ENCODE measurements at places on chromosomes 3 and 15.

GRCh38 chr15:51185213-51186159 lies 90.8 kb upstream of the TNFAIP8L3 start:
- DNase-seq: no peak

- no peak for DNase-seq
Observed at GRCh38 chr3:196643761-196644160, 4.3 kb downstream of the NRROS start.

- DNase-seq: no peak
Observed at GRCh38 chr15:66881173-66881905, 179.3 kb downstream of the SMAD6 start.

- no peak for DNase-seq
Observed at GRCh38 chr15:34812369-34812768, 17.0 kb upstream of the ACTC1 start.

GRCh38 chr3:197132916-197133530 lies 103.4 kb upstream of the MELTF start:
- DNase-seq: no peak

- DNase-seq: no peak
Observed at GRCh38 chr15:72105111-72105510, 12.8 kb downstream of the MYO9A start.

DNA sequence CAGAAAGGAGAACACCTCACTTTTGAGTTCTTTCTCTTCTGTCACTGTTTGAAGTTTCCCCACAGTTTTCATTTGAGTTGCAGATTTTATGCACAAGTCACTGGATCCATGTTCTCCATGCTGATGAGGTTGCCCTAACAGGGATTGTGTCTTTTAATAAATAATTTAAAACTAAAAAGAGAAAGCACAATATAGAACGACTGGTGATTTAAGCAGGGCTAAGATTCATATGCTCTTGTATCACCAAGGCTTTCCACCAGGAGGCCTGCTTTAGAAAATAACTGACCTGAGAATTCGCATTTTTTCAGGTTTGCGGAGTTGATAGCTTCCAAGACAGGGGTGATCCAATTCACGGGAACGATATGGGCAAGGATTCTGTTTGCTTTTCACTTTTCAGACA lies 252.0 kb upstream of the VEPH1 start:
- no peak for DNase-seq

- peak; percentile 86 for DNase-seq
Observed at GRCh38 chr3:18223571-18223970, 201.6 kb downstream of the SATB1 start.

DNA sequence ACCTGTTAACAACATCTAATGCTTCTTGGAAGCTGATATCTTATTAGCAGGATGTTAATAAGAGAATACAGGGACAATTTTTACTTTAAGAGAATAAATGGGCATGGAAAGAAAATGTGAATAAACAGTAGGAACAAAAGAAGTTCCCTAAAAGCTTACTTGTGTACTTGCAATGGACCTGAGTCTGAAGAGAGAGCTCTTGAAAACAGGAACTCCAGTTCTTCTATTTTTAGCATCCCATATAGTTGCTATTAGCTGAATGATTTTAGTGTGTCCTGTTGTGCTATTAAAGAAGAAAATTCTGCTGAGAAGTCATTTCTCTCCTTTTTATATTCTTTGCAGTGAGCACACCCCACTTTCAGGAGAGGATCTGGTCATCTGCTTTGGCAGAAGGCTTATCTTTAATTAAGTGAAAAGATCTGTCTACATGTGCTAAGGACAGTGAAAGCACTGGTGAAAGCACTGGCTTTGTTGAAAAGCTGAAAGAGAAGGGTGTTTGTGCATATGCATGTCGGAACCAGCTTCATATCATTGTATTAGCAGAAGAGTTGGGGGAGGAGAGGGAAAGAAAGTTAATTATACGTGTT lies 1.4 kb upstream of the ST3GAL6 start:
- DNase-seq: no peak

GRCh38 chr3:123642957-123643330 lies 58.1 kb upstream of the HACD2 start:
- no peak for DNase-seq

DNA sequence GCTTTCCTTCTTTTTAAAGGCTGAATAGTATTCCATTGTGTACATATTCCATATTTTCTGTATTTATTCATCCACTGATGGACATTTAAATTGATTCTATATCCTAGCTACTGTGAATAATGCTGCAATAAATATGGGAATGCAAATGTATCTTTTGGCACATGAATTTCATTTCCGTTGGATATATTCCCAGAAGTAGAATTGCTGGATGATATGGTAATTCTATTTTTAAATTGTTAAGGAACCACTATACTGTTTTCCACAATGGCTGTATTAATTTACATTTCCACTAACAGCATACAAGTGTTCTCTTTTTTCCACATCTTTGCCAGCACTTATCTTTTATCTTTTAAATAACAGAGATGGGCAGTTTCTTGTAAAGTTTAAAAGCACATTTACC lies 302.7 kb downstream of the CTNNB1 start:
- no peak for DNase-seq

GRCh38 chr15:64443016-64443415 lies 17.4 kb upstream of the ZNF609 start:
- DNase-seq: no peak

GRCh38 chr15:78244893-78245292 lies 10.5 kb upstream of the ACSBG1 start:
- no peak for DNase-seq

GRCh38 chr3:63565220-63565619 lies 87.3 kb upstream of the SNTN start:
- DNase-seq: no peak

GRCh38 chr3:57961828-57962447 lies 46.3 kb upstream of the FLNB start:
- peak; percentile 27 for DNase-seq

DNA sequence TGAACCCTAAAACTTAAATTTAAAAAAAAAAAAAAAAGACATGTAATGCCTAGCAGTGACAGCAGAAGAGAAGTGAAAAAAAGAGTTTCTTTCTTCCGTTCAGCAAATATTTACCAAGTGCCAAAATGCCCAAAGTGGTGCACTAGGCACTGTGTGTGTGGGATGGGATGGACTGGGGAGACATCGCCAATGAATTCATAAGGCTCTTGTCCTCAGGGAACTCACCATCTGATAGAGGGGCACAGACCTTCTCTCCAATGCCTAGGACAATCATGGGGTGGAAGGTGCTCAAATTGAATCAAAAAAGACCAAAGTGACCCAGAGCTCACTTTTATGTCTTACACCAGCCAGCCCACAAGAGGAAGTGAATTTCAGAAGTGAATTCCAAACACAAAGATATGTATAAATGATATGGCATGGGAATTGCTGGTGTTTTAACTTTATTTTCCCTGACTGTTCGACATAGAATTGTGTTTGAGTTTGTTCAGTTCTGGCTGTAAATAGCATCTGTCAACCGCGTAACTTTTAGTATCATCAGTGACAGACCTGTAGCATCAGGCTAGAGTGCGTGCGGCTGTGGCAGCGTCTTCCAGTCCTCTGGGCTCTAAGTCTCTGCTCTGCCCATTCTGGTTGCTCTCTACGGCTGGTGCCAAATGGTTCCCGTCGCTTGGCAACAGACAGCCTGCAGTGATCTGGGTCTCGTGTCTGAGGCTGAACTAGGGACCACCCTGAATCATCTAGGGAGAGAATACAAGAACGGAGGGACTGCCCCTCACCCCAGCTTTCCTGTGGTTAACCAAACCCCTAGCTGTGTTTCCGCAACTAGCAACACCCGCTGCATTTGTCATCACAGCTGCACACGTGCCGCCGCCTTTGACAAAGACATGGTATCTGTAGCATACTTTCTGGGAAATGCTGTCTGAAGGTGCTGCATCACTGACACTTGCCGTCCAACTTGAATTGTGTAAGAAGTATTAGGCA lies 154.0 kb upstream of the THBS1 start:
- peak; percentile 68 for DNase-seq

- DNase-seq: no peak
Observed at GRCh38 chr3:14235912-14236295, 57.3 kb downstream of the LSM3 start.

DNA sequence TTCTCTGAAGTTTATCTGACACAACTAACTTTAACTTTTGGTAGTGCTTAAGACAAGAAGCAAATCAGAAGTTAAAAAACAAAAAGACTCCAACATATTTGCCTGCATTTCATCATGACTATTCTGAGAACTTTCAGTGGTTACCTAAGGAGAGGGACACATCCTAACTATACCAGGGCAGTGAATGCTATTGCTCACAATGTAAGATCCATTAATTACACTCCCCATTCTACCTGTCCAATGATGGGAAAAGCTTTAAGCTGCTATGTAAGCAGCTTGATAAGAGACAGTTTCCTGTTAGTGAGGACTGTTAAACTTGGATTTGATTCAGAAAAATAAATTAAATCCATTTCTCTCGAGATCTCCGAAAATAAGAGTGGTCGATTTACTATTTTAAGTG lies 37.5 kb downstream of the SERPINI1 start:
- DNase-seq: no peak

DNA sequence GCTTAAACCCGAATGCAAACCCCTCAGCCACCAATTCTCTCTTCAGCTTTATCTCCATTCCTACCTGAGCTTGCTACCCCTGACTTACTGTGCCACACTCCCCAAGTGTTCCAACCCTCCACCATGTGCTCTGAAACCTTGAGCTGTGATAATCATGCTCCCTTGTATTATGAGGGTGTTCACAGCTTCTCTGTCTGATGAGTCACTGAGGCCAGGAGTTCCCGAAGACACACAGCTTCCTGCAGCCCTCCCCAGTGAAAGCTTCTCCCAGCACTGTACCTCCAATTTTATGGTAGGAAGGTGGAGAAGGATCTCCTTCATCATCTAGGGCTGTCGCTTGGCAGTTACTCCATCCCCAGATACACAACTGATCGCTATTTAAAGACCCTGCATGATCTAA lies 24.9 kb downstream of the STAC start:
- no peak for DNase-seq

DNA sequence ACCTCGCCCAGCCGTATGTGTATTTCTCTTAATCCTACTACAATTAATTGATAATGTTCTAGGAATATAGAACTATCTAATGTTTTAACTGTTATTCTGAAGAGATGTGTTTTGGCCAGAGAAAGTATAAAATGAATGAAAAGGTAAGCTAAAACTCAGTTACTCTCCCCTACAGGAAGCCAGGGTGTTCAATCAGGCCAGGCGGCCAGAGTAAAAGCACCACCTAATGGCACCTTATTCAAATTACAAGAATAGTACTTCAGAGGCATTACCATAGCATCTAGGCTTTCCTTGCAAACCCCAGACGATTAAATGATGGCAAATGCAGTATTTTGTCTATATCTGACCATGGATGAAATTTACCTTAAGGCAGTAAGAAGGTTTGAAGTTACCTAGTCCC lies 10.4 kb downstream of the SLC12A8 start:
- no peak for DNase-seq

DNA sequence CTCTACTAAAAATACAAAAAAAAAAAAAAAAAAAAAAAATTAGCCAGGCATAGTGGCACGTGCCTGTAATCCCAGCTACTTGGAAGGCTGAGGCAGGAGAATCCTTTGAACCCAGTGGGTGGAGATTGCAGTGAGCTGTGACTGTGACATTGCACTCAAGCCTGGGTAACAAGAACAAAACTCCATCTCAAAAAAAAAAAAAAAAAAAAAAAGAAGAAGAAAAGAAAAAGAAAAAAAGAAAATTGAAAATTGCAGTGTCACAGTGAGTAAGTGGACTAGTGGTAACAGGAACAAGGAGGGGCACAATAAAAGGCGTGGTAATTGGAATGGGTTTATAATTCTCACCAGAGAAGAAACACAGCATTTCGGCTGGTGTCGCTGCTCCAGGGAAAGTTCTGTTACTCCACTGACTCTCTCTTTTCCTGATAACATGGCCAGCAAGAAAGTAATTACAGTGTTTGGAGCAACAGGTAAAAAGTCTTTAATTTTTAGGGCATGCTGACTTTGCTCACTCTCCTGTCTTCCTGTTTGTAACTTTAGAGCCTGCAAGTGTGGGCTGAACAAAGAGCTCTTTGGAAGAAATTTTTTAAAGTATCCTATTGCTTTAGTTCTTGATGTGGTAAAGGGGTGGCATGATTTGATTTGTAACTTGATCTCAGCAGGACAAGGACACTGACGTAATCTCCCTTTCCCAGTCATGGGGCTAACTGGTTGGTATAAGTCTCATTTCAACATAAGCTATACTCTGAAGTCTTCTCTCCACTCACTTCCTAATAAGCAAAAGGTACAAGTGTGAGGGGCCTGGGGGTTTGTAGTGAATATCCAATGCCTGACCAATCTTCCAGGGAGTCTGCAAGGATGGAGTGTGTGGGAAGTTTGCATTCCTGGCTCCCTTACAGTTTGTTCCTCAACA lies 22.1 kb upstream of the TRA2B start:
- no peak for DNase-seq

GRCh38 chr15:94722024-94722636 lies 490.8 kb downstream of the MCTP2 start:
- DNase-seq: no peak

GRCh38 chr15:28967990-28968389 lies 82.2 kb downstream of the APBA2 start:
- no peak for DNase-seq

GRCh38 chr3:184524981-184525336 lies 36.6 kb upstream of the EPHB3 start:
- DNase-seq: peak; percentile 29

GRCh38 chr15:76529911-76530310 lies 193.3 kb downstream of the ISL2 start:
- no peak for DNase-seq

- DNase-seq: no peak
Observed at GRCh38 chr3:119856695-119857094, 74.8 kb downstream of the NR1I2 start.

- no peak for DNase-seq
Observed at GRCh38 chr3:173732237-173732636, 334.7 kb downstream of the NLGN1 start.

DNA sequence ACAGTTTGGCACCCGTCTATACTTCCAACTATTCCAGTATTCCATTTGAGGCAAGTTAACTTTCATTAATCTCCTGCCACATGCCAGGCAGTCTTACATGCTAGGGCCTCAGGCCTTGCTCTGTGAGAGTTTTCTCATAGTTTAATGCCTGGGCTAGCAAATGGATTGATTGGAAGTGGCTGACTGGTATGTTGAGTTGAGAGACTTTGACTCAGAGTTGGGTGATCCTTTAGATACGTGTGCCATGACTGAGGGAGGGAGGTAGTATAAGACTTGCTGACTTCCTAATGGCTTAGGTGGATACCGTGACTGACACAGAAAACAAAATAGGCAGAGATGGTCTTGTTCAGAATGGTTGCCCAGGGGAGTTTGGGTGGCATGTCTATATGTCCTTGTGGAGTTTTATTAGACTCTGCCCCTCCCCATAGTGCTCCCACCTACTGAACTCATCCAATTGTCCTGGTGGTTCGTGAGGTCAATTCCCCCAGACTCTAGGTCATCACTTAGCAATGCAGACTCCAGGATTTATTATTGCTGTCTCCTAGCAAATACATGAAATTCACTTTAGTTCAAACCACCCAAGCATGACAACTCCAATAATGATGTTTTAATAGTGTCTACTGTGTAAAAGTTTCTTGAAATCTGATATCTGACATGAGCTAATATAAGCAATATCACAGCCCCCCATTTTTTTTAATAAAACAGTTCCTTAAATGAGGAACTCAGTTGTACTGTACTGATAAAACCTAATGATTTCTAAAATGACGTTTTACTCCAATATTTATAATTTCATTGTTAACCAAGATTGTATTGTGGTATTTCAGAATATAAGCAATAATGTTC lies 413.9 kb upstream of the MDFIC2 start:
- no peak for DNase-seq

- no peak for DNase-seq
Observed at GRCh38 chr3:185942396-185942795, 4.6 kb upstream of the TRA2B start.

GRCh38 chr3:175940243-175940642 lies 1081.1 kb downstream of the NAALADL2 start:
- DNase-seq: no peak

- no peak for DNase-seq
Observed at GRCh38 chr15:64856429-64857145, 14.9 kb downstream of the PLEKHO2 start.
